ENCODE measurements at places on chromosomes 16 and 17.
A peak's percentile ranks its signal among the peaks of the same experiment; 100 is the strongest.

DNA sequence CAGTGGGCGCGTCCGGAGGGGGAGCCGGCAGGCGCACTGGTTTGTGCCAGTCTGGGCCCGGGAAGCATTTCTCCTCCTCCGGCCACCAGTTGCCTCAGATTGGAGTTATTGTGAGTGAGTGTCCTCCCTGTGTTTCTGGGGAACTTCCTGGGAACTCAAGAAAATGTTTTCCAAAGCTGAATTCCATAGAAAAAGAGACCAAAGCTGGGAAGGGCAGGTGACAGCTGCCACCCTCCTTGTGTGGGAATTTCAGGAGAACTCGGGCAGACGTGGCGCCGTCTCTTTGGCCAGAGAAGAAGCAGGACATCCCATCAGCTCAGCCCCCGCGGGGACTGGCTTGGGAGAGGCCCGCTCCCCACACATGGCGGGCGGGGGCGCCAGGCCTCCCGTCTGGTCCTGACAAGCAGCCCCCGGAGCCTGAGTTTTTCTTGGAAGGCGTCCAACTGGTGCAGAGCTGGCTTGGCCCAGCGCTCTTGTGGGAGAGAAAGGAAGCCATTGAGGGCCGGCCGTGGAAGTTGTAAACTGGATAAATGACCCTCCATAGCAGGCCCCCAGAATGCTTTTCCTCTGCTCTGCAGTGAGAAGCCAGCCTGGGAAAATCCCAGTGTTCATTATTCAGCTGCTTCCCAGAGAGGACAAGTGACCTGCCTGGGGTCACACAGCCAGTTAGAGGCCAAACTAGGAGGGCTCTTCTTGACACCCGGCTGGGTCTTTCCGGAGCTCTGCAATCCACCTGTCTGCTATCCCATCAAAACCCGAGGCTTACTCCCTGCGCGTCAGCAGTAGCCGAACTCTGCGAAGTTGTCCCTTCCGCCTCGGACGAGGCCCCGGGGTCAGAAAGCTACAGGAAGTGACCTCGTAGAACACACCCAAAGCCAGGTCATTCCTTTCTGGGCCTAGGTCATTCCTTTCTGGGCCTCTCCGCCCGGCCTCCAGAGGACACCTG lies 39.2 kb upstream of the GSE1 start:
- peak; percentile 36 for DNase-seq

GRCh38 chr17:77304746-77305473 lies 164.1 kb downstream of the SEC14L1 start:
- no peak for DNase-seq

GRCh38 chr17:28177351-28177750 lies 134.9 kb downstream of the NLK start:
- DNase-seq, result no peak

- no peak for DNase-seq
These were observed at the start of gene C16orf74 for GRCh38 chr16:85750827-85751697. Gene C16orf74 (minus strand): TSS chr16:85751096. CDS start chr16:85735217, 15,879 bp downstream.

GRCh38 chr16:55701442-55702319 lies 45.9 kb downstream of the SLC6A2 start:
- DNase-seq, result peak; percentile 12

DNA sequence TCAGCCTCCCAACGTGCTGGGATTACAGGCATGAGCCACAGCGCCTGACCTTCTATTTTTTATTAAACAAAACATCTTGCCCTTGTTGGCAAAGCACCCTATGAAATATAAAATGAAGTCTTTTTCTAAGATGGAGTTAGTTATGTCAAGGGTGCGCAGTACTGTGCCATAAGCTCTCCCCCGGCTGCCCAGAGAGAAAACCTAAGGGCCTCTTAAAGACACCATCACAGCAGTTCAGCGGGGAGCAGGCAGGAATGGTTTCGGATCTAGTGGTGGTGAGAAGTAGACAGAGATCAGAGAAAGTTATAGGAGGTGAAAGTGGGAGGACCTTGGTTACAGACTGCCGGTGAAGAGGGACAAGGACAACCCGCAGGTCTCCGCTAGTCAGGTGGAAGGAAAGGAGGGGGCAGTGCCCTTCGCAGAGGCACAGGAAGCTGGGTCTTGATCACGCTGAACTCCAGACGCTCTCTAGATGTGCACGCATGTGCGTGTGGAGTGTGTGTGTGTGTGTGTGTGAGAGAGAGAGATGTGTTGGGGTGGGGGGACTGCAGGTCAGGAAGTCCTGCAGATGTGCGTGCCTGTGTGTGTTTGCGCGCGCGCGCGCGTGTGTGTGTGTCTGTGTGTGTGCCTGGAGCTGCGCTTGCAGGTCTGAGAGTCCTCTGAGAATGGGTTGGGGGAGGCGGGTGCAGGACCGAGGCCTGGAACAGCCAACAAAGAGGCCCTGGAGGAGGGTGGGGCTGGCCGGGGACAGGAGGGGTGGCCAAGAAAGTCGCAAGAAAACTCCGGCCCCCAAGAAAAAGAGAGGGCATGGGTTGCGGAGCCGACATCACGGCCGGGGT lies 748 bp upstream of the CMTM3 start:
- DNase-seq, result peak; percentile 57

GRCh38 chr16:4744555-4745273 lies 10.4 kb downstream of the DNAAF8 start:
- no peak for DNase-seq

DNA sequence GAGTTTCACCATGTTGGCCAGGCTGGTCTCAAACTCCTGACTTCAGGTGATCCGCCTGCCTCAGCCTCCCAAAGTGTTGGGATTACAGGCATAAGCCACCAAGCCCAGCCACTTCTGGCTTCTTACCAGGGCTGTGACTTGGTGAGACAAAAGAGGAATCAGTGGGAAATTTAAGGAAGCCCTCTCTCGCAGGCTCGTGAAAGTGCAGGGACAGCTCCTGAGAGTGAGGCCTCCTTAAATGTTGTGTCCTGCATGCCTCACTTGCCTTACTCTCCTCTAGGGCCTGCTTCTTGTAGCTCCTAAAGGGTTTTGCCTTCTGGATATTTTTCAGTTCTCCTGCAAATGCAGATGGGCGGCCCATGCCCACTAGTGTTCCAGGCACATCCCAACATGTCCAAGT lies 5.2 kb downstream of the AHSP start:
- DNase-seq, result no peak

DNA sequence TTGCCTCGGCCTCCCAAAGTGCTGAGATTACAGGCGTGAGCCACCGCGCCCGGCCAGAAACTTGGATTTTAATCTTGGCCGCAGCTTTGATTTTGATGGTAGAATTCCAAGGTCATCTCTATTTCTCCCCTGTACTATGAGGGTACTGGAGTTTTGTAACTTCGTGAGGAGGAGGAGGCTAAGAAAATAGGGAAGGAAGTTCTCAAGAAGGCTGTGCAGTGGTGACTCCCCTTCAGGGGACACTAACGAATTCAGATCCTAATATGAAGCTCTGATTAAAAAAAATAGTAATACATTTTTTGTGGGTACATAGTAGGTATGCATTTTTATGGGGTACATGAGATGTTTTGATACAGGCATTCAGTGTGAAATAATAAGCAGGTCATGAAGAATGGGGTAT lies 55.9 kb downstream of the LDHD start:
- no peak for DNase-seq

GRCh38 chr17:17191961-17192381 lies 14.2 kb downstream of the PLD6 start:
- DNase-seq, result no peak

DNA sequence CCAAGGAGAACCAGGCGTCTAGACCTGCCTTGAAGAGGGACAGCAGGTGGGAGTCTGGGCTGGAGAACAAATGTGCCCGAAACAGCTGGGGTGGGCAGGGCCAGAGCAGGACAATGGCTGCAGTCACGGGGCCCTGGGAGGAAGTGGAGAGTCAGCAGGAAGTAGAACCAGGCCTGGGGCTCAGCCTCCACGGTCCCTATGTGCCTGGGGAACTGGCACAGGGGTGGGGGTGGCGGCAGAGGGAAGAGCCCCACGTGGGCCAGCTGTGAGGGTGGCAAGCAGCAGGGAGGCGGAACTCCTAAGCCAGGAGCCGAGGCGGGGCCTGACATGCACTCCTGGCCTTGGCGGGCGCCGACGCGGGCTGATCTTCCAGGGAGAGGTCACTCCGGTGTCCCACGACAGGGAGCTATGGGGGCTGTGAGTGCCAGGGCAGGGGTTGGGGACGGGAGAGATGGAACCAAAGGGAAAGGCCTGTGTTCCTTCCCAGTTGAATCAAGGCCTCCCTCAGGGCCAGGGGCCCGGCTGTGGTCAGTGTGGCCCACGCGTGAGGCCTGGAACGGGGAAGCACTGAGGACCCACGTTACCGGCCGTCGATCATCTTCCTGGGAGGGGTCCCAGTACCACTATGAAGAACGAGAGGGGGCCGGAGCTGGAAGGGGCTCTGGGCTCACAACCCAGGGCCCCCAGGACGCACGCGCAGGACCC lies 42.7 kb downstream of the TIMM22 start:
- no peak for DNase-seq

DNA sequence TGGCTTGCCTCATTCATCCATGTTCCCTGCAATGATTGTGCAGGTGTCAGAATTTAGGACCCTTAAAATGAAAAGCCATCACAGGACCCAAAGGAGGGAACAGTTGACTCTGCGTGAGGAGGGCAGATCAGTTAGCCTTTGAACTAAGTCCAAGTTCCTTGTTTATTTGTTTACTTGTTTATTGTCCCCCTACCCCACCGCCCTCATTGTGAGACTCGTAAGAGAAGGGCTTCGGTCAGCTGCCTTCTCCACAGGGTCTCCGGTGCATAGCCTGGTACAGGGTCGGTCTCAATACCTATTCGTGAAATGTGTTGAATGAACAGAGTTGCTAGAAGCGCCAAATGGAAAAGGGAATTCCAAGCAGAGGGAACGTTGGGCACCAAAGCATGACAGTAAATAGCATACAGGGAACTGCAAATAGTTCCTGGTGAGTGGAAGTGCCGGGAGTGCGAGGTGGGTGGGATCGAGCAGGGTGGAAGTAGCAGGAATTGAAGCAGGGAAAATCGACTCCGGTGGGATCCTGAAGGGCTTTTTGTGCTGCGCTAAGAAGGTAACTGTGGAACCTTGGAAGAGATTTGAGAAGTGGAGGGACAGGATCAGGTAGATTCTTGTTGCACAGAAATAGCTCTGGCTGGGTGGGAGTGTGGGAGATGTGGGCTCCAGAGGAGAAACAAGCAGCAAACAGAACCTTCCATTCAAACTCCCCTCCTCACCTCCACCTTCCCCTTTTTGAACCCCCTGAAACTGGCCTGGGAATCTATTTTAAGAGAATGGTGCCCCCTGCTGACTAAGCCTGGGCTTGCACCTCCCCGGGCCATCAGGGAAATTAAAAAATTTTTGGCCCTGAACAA lies 12.7 kb downstream of the SLC35B1 start:
- DNase-seq, result no peak

DNA sequence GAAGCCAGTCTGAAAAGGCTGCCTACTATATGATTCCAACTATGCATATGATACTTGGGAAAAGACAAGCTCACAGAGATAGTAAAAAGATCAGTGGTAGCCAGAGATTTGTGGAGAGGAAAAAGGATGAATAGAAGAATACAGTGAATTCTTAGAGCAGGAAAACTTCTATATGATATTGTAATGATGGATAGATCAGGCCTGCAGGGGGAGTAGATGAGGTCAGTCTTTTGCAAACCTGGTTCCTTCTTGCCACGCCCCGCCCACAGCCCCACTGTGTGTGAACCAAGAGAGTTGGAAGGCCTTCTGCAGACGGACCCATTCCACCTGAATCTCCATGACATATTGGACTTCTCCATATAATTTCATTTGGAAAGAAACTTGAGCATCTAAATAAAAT lies 761 bp upstream of the CCL8 start:
- DNase-seq, result no peak

DNA sequence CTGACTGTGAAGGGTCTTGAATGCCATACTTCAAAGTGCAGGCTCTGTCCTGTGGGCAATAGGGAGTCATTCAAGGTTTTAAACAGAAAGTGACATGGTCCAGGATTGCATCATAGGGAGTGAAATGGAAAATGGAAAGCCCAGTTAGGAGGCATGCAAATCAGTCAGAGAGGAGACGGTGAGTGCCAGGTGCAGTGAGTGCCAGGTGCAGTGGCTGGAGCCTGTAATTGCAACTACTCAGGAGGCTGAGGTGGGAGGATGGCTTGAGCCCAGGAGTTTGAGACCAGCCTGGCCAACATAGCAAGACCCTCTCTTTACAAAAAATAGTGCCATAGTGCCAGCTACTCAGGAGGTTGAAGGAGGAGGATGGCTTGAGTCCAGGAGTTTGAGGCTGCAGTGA lies 35.2 kb upstream of the SIAH1 start:
- no peak for DNase-seq

- DNase-seq, result no peak
These were observed at the start of gene HBQ1 for GRCh38 chr16:180101-180675. Gene HBQ1 (plus strand): TSS chr16:180459. CDS start chr16:180487, 28 bp downstream.

GRCh38 chr17:8273884-8274444 lies 14.5 kb upstream of the RANGRF start:
- no peak for DNase-seq

DNA sequence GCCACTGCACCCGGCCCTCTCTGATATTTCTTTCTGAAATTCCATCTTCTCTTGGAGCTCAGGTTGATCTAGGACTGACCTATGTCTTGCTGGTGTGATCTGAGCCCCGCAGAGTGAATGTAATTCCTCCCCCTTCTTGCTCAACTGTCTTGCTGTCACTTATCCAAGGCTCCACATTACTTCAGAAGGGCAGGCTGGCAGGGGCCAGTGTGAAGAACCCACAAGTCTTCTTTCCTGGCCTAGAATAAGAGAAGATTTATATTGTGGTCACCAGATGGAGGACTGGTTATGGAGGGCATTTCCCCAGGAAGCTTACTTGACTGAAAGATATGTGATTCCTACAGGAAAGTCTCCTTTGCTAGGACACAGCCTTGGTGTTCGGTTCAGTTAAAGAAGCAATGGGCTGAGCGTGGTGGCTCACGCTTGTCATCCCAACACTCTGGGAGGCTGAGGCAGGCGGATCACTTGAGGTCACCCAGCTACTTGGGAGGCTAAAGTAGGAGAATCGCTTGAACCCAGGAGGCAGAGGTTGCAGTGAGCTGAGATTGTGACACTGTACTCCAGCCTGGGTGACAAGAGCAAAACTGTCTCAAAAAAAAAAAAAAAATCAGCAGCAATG lies 13.4 kb downstream of the ITGAL start:
- no peak for DNase-seq

DNA sequence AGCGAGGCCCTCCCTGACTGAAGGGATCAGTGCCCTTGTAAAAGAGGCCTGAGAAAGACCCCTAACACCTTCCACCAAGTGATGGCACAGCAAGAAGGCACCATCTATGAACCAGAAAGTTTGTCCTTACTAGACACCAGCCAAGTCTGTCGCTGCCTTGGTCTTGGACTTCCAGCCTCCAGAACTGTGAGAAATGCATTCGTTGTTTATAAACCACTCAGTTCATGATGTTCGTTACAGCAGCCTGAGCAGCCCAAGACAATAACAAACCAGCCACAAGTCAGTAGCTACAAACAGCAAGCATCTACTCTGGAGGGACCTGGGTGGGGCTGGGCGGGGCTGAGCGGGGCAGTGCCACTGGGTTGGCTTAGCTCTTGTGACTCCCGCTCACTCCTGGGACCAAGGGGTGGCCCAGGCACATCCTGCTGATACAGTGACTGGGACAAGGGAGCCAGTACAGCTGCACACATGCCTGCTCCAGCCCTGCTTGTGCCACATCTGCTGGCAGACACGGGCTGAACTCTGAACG lies 234.9 kb downstream of the IRF8 start:
- DNase-seq, result no peak

- DNase-seq, result no peak
These were observed 873 bp downstream of the SETD1A start for GRCh38 chr16:30958175-30959079.

All from SHP77 treated with DMSO at 0.1 percent for 48 hours (cell line).